ENCODE measurements at places on chromosomes 13 and 19.

GRCh38 chr13:34371108-34371507, 553.2 kb downstream of the RFC3 start:
- no peak for DNase-seq

DNA sequence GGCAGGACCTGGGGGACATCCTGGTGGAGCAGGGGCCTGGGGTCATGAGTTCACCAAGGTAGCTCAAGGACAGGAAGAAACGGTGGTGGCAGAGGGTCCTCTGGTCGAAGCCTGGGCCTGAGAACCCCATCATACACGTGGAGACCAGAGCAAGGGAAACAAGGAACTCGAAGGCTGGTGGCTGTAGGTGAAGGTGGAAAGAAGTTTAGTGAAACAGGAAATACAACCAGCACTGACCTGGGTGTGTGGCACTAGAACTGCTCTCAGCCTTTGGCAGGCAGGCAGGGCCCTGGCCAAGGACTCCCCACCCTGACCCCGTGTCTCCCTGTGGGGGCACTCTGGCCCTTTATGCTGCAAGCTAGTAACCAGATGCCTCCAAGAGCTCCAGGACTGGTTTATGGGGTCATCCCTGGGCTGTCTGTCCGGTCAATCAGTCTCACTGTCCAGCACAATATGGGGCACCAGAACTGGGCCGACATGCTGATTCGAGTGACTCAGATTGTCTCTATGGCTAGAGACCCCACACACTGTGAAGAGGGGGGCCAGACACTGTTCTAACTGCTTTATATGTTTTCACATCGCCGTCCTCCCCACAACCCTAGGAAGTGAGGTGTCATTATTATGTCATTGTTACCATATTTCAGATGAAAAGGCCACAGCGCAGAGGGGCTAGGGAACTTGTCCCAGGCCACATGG, 3.8 kb downstream of the COX6B2 start:
- DNase-seq, result no peak

DNA sequence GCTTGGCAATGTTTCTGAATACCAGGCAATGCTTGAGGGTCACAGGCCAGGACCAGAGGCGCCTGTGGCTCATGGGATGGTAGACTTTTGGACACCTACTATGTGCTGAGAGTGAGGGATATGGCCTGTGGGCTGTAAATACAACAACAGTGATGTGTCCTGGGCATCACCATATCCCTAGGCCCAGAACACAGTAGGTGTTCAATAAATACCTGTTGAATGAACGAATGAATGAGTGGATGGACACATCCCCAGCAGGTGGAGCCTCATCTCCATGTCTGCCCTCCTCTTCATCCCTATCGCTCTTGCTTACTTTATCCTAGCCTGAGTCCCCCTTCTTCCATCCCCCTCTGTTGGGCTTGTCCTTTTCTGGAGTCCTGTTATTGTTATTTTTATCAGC, 16.5 kb upstream of the NANOS2 start:
- no peak for DNase-seq

GRCh38 chr13:21246761-21247452, 70.4 kb downstream of the MRPL57 start:
- DNase-seq, result no peak

DNA sequence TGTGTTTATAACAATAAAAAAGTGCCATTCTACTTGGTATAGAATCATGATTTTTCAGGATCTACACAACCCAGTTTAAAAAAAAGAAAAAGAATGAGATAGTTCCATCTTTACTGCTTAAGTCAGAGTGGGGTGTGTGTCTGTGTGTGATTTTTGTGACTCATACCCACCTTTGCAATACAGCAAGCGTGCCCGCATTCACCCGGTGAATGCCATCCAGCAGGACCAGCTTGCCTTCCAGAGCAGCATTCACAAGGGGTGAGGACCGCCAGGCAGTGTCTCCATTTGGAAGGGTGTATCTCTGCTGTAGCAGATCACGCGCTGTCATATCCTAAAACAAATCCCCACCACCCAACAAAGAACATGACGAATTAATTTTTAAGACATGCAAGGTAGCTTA, 127.7 kb downstream of the VWA8 start:
- no peak for DNase-seq

GRCh38 chr19:32308431-32309077, 36.9 kb upstream of the ZNF507 start:
- DNase-seq, result no peak

DNA sequence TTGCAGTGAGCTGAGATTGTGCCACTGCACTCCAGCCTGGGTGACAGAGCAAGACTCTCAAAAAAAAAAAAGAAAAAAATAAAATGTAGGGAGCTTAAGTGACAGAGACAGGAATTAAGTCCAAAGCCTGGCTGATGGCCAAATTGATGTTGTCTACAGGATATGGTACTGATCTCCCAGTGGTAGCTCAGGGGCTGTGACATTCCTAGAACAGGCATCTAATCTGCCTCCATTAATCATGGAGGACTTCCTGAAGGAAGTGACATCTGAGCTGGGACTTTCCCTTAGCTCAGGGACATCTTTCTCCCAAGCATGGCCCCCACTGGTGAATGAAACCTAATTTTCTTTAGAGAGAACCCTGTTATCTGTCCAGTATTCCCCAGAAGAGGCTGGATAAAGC, 11.4 kb upstream of the EDDM13 start:
- DNase-seq, result no peak

DNA sequence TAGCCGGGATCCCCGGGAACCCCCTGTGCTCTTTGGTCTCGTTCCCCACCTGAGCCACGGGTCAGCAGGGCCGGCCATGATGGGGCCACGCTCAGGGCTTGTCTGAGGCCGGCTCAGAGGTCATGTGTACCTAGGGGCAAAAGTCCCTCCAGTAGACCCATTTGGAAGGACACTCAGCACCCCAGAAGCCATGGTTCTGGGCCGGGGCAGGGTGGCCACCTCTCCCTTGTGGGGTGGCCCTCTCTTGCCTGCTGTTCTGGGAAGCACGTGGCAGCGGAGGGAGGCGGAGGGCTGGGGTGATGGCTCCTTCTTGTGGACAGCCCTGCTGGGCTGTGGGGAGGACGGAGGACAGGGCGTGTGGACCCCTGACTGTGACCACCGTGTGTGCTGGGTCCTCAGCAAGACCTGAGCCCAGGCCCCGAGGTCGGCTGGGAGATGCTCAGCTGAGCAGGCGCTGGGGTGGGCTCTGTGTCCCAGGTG, 6.4 kb upstream of the PEAK3 start:
- no peak for DNase-seq

- no peak for DNase-seq
These were observed 1607.0 kb downstream of the PCDH9 start for GRCh38 chr13:65623148-65623547.

GRCh38 chr19:13036366-13036976, 41.2 kb downstream of the NFIX start:
- no peak for DNase-seq

DNA sequence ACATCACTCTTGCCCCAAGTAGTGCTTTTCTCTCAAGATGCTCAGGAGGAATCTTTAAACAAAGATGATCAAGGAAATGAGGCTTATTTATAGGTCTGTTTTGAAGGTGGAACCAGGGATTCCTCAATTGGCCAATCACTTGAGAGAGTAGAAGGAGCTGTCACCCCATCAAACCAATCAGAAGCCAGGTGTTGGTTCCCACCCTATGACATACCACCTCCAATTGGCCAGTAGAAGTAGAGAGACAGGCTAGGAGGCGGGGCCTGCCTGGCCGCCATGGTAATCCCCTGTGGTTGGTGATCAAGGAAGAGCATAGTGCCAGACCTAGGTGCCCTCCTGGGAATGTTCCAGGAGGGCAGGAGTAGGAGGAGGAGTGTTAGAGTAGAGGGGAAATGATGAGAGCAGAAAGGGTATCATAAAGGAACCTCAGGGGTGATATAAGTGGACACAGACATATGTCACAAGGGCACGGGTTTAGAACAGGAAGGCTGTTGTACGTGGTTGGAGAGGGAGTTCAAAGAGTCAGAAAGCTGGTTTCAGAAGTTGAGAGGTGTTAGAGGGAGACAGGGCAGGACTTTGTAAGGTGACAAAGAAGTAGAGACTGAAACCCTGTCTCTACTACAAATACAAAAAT, 10.5 kb downstream of the PMIS2 start:
- DNase-seq, result no peak

GRCh38 chr19:8363803-8364771, at the start of gene ANGPTL4:
Gene ANGPTL4, plus strand, starts transcription at chr19:8364155. Its CDS starts 167 bp downstream, at chr19:8364322.
- DNase-seq, result peak; percentile 37

- DNase-seq, result no peak
These were observed 5.3 kb downstream of the POLR2E start for GRCh38 chr19:1089891-1090290.

DNA sequence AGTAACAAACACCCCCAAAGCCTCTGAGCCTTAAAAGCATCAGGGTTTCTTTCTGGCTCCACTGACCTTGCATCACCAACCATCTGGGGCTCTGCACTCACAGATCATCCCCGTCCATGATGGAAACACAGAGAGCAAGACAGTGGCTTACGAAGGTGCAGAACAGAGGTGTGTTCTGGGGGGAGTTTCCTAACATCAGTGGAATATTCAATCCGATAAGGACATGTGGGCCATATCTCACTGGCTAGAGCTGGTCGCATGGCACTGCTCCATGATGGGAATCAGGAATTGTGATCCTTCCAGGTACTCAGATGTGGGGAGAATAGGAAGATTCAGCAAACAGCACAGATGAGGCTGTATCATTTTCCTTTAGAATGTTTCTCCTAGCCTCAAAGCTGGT, 457.2 kb downstream of the IRS2 start:
- no peak for DNase-seq

DNA sequence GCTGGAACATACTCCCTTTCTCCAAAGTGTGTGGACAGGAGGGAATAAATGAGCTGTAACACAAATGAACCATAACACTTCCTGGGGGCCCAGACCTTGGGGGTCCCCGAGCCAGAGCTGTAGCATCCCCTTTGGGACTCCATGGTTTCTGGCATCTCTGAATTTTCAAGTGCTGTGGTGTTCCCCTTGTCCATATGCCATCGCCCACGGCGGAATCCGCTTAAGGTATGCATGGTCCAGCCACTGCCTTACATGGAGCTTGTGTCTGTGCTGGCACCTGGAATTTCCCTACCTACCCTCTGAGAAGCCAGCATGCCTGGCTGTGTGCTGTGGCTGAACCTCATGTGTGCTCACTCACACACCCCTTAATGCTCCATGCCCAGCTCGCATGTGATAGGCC, 943.6 kb downstream of the SLITRK1 start:
- no peak for DNase-seq

DNA sequence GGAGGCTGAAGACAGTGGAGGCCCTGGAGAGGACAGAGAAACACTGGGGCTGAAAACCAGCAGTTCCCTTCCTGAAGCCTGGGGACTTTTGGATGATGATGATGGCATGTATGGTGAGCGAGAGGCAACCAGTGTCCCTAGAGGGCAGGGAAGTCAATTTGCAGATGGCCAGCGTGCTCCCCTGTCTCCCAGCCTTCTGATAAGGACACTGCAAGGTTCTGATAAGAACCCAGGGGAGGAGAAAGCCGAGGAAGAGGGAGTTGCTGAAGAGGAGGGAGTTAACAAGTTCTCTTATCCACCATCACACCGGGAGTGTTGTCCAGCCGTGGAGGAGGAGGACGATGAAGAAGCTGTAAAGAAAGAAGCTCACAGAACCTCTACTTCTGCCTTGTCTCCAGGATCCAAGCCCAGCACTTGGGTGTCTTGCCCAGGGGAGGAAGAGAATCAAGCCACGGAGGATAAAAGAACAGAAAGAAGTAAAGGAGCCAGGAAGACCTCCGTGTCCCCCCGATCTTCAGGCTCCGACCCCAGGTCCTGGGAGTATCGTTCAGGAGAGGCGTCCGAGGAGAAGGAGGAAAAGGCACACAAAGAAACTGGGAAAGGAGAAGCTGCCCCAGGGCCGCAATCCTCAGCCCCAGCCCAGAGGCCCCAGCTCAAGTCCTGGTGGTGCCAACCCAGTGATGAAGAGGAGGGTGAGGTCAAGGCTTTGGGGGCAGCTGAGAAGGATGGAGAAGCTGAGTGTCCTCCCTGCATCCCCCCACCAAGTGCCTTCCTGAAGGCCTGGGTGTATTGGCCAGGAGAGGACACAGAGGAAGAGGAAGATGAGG, 1.5 kb downstream of the PPP1R15A start:
- no peak for DNase-seq

DNA sequence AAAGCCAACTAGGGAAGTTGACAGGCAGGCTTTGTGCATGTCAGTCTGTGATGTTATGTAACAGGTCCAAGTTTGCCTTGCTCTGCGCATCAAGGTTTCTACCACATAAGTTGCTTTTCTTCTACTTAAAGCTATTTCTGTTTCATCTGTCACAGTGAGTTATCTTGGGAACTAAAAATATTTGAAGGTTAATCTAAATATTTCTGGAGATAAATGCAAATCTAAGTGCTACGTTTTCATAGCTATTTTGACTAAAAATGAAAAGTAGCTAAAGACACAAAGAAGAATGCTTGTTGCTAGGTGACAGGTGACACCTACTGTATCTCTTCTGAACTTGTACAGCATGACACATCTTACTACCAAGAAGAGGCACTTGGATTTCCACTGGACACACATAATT, 135.6 kb downstream of the KLF12 start:
- DNase-seq, result no peak

DNA sequence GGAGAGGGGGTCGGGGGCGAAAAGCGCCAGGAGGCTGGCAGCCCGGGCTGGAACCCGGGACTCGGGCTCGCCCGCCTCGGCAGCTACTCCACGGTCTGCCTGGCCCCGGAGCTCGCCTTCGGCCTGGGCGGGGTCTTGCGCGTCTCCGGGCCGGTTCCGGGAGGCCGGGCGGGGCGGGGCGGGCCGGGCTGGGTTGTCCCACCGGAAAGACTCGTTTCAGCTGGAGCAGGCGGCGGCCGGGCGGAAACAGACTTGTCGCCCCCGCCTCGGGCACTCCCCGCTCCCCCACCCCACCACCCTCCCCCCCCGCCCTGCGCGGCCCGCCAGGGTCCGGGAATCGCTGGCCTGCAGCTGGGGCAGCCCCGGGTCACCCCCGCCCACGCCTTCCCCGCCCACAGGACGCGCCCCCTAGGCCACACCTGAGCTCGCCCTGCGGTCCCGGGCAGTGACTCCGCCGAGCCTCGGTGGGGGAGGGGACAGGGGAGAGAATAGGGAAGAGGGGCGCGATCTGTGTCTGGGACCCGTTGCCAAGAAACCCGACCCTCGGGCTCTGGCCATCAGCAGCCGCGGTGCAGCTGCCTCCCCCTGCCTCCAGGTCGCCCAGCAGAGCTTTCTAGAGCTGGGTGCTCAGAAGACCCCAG, 109.4 kb downstream of the KCTD15 start:
- no peak for DNase-seq

- DNase-seq, result peak; percentile 5
These were observed 16.0 kb upstream of the SLC7A10 start for GRCh38 chr19:33241530-33242101.

- no peak for DNase-seq
These were observed 8.6 kb upstream of the CDC16 start for GRCh38 chr13:114226088-114226487.

GRCh38 chr13:75415171-75415570, 66.8 kb downstream of the TBC1D4 start:
- DNase-seq, result no peak
